Chondrocyte (in vitro differentiated cells): ENCODE measurements at places on chromosomes 4 and X. TPM values are rescaled to one million over a fixed set of nuclear protein-coding genes. Genes with fewer than 3 reads are reported as not detected.

- DNase-seq = no peak
Observed at GRCh38 chr4:140523370-140523856, 555 bp upstream of the ELMOD2 start.

- no peak for DNase-seq
Observed at GRCh38 chrX:139446832-139447231, 83.7 kb upstream of the F9 start.

DNA sequence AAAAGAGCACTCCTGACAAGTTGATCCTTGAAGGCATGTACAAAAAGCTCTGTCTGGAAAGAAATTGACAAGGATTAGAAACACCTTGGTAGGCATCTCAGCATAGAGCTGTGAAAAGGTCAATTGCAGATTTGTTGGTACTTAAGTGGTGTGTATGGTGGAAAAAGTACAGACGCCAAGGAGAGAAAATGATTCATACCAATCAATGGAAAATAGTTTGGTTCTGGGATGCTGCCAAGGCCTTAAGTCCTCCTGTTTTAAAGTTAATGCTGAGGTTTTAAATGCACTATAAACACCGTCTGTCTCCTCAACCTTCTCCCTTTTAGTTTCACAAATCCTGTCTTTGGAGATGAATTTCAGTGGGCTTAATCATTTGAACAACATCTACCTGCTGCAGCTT lies 524.1 kb downstream of the IL15 start:
- DNase-seq = no peak

DNA sequence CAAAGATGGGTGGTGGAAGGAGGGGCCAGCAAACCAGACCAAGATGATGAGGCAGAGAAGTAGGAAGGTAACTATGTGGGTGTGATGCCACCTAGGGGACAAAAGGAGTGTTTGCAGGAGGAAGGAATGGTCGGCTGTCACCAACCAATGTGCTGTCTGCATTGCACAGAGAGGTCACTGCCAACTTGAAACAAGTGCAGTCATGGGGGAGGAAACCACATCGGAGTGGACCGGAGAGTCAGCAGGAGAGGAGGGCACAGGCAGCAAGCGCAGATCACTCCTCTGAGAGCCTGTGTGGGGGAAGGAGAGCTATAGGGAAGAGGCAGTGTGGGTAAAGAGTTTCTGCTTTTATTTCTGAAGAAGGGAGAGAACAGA lies 38.5 kb upstream of the FGFBP2 start:
- no peak for DNase-seq

- no peak for DNase-seq
Observed at GRCh38 chr4:46994007-46994405, 625 bp upstream of the GABRA4 start.

DNA sequence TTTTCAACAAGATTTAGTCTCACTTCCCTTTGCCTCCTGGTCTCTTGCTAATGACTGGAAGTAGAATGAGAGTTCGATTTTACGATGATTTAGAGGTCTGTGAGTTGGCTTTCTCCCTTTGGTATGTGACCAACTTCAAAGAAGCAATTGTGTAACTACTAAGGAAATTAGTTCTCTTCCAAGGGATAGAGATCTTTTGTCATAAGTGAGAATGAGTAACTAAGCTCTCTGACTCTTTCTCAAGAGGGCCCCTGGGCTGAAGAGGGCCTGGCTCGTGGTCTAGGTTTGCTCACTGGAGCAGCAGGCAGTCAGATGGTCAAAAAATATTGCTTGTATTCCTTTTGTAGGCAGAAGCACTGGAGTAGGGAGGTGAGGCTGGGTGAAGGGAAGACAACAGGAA lies 176.3 kb downstream of the ENOX2 start:
- DNase-seq = no peak

DNA sequence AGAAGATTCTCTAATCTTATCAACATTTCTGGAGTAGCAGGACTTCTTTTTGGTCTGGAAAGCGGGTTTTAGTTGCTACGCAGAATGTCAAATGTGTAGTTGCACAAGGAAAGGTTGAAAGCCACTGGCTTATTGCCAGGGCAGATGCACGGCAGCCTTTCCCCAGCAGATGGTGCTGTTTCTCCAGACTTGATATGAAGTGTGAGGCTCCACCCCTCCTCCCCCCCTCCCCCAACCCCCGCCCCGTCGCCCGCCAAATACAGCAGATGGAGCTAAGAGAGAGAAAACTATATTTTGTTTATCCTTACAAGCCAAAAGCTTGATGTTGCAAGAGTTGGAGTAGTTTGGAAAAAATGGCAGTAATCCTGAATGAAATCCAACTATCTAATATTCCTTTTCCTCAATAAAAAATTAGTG lies 32.0 kb downstream of the ENOPH1 start:
- no peak for DNase-seq

GRCh38 chrX:133670383-133670782 lies 255.1 kb upstream of the GPC4 start:
- no peak for DNase-seq

GRCh38 chr4:8534611-8535010 lies 45.6 kb upstream of the GPR78 start:
- no peak for DNase-seq

GRCh38 chr4:111748157-111748556 lies 397.1 kb upstream of the FAM241A start:
- no peak for DNase-seq

DNA sequence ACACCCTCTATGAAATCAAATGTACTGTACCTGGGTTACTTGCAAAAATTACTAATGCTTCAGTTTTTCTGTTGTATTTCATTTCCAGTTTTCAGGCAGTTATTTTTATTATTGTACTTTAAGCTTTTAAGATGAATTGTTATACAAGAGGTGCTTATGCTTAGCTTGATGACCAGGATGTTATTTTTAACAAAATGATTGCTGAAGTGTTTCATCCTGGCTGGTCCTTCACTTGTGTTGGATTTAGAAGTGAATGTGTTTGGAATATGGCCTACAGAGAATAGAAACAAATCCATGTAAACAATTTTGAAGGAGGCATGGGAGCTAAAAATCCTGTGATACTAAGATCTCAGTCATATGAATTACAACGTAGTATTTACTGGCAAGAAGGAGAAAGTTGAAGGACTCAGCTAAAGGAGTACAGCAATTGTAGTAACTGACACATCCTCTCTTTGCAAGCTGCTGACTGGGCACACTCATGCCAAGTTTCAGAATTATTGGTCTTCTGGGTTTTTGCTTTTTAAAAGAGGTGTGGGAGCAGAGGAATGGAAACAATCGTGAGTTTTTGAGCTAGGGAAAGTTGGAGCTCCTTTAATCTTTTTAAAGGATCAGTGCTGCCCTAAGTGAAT lies 9.2 kb downstream of the UBE2A start:
- DNase-seq = no peak

GRCh38 chr4:156971165-156971675 lies 379 bp downstream of the PDGFC start:
- DNase-seq = no peak

DNA sequence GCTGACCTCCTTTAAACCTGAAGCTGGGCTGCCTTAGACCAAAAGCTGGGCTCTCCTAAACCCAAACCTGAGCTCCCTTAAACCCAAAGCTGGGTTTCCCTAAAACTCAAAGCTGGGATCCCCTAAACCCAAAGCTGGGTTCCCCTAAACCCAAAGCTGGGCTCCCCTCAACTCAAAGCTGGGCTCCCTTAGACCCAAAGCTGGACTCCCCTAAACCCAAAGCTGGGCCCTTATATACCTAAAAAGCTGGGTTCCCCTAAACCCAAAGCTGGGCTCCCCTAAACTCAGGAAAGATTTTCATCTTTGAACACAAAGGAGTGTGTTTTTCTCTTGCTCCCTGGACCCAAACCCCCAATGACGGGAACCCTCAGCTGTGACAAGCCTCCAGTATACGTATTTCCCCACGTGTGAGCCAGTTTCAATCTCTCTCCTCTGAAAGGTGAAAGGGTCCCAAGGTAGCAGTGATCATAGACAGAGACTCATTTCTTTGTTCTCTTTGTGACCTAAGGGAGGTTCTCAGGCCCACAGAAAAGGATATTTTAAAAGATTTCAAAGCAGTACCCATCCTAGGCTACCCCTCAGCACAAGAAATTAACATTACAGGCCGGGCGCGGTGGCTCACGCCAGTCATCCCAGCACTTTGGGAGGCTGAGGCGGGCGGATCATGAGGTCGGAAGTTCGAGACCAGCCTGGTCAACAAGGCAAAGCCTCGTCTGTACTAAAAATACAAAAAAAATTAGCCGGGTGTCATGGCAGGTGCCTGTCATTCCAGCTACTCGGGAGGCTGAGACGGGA lies 31.3 kb upstream of the ASMTL start:
- DNase-seq = no peak

GRCh38 chr4:140088323-140088967 lies 65.5 kb downstream of the MAML3 start:
- no peak for DNase-seq

DNA sequence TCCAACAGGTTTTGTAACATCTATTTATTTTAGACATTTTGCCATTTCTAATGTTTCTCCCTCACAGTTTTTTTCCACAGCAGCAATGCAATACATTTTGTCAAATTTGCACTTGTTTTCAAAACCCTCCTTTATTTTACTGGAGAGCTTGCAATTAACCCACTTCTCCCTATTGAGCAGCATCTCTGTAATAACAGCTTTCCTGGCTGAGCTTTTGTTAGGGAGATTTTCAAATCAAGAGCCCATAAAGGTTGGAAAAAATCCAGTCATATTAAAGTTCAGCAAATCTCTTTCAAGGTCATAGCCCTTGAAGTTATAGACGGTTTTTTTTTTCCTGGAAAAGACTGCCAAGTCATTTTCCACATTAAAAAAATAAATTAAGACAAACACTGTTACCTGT lies 450.6 kb upstream of the TENM3 start:
- no peak for DNase-seq

DNA sequence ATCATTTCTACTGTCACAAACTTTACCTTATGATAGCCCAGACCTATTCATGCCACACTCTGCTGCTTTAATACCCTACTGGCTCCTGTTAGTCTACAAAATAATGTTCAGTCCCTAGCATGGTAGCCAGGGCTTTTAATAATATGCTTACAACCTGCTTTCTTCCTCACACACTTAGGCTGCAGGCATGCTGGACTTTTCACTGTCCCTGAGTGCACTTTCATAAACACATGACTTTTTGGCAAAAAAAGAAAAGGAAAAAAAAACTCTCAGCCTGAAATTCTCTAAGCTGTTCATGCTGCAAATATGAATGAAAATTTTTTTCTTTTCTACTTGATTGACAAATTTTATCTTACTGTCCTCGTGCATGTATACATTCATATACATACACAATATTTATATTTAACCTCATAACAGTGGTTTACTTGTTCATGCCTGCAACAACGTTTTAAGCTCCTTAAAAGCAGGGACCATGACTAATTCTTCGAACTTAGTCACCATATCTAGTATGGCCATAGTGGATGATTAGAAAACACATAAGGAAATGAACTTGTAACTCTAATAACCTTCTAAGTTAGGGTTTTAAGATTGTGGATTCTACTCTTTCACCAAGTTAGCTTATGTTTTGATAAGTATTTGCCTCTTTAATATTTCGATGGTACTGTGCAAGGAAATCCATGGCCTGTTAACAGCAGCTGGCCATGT lies 229.5 kb downstream of the SPCS3 start:
- DNase-seq = no peak

DNA sequence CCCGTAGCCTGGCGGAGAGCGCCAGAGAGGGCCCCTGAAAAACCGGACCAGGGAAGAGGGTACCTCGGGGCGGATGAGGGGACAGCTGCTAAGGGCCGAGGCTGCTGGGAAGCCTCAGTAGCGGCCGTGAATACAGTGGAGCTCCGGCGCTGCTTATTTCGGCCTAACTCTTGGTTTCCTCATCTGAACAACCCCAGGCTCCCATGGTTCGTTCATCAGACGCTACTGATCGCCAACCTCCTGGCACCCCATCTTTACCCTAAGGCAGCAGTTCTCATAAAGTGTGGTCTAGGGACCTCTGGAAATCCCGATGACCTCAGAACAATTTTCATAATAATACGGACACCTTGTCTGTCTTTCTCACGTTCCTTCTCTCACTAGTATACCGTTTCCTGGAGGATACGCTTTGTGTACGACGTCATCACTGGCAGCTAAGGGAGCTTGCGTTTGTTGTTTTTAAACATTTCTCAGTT lies 645 bp upstream of the RAB28 start:
- DNase-seq = no peak

- DNase-seq = no peak
Observed at GRCh38 chr4:140237616-140238350, 83.8 kb upstream of the MAML3 start.

GRCh38 chr4:82282875-82283274 lies 90.9 kb downstream of the HNRNPD start:
- no peak for DNase-seq

- DNase-seq = no peak
Observed at GRCh38 chrX:47643926-47644325, 6.4 kb downstream of the ELK1 start.

DNA sequence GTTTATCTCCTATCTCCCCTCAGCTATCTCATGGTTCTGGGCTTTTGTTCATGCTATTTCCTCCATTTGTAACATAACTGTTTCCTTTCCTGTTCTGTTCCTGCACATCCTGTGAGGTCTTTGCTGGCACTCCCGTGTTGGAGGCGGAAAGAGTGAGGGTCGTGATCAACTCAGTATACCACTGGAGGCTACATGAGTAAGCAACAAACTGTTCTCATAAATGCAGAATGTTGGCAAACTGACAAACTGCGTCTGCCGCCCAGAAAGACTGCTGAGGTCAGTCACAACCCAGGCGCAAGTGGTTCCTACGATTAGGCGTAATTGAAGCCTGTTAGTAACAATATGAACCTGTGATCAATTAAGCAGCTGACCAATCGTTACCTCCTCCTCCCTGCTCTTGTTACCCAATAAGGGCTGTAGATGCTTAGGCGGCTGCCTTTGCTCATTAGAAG lies 48.8 kb downstream of the C4orf33 start:
- no peak for DNase-seq

GRCh38 chr4:138190452-138190858 lies 51.7 kb downstream of the SLC7A11 start:
- DNase-seq = no peak

DNA sequence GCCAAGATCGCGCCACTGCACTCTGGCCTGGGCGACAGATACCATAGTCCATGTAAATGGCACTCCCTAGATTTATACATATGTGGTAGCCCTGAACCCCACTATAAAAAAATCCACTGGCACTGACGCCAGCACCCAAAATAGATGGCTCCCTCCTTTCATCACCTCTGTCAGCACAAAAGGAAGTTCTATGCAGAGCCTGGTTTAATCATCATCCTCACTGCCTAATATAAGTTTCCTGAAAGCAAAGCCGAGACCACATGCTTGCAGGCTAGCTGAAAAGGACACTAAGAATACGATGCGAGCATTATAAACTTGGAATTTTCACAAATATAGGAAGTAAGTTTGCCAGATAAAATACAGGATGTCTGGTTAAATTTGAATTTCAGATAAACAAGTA lies 27.5 kb upstream of the DOCK11 start:
- no peak for DNase-seq

- DNase-seq = no peak
Observed at GRCh38 chr4:188989371-188989770, 850.1 kb downstream of the TRIML1 start.

The NR0B1 gene
- not detected in 3 replicates for total RNA-seq

The TCEANC gene
- 2.0 to 3.2 TPM (median 2.5 TPM) in 3 replicates for total RNA-seq

The HSD17B13 gene
- total RNA-seq = not detected in 3 replicates

The ODAPH gene
- not detected in 3 replicates for total RNA-seq

The SSX2 gene
- total RNA-seq = not detected in 3 replicates

The MAGEA1 gene
- total RNA-seq = not detected in 3 replicates

The MYOZ2 gene
- total RNA-seq = 0.13 to 0.35 TPM in 2 of 3 replicates, not detected in the other

The SULT1E1 gene
- total RNA-seq = 1.2 to 1.9 TPM (median 1.4 TPM) in 3 replicates

The NUDT10 gene
- total RNA-seq = 0.94 to 1.8 TPM (median 1.7 TPM) in 3 replicates

The ADH1C gene
- not detected in 3 replicates for total RNA-seq
